ENCODE measurements at places on chromosomes 3 and 15.
A peak's percentile ranks its signal among the peaks of the same experiment; 100 is the strongest.

DNA sequence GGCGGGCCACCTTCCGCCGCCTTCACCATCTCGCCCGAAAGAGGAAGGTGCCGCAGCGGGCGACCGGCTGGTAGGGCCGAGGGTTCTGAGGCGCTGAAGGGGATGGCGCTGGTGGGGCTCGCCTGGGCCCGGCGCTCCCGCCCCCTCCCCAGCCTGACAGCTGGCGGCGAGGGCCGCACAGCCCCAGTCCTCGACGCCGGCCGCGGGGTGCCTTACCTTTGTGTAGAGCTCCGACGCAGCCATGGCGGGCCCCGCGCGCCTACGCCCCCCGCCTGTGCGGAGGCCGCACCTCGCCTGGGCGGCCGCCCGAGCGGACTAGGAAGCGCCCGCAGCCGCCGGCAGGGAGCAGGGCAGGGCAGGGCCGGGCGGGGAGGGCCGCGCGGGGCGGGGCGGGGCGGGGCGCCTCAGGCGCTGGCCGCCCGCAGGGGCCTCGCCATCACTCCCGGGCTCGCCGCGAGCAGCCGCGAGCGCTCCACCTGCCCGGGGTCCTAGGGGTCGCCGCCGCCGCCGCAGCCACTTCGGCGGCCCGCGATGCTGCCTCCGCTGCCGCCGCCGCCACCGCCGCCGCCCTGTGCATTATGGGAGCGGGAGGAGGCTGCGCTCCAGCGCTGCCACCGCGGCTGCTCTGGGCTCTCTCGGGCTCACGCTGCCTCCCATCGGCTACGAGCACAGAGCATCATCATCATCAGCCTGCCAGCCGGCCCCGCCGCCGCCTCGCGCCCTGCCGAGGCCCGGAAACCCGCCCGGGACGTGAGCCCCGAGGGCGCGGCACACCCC, at the start of gene MYO5A:
Gene MYO5A, minus strand, starts transcription at position 317 of the 777 bp plus-strand sequence. Its CDS starts 74 bp downstream, at position 243.
- DNase-seq: peak; percentile 89

- DNase-seq: no peak
Observed at GRCh38 chr3:115134648-115135347, 12.3 kb downstream of the ZBTB20 start.

DNA sequence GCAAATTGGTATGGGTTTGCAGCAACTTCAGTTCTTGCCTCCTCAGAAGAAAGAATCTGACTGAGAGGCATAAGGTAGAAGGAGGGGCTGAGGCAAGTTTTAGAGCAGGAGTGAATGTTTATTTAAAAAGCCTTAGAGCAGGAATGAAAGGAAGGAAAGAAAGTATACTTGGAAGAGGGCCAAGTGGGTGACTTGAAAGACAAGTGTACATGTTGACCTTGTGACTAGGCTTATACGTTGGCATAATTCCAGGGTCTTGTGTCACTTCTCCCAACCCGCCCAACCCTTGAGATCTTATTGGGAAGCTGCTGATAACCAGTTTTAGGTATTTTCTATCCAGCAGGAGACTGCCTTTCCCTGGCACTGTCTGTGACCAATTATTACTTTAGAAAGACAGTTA, 436.9 kb upstream of the ZNF717 start:
- no peak for DNase-seq

GRCh38 chr3:61186030-61186429, 65.2 kb downstream of the FHIT start:
- no peak for DNase-seq

DNA sequence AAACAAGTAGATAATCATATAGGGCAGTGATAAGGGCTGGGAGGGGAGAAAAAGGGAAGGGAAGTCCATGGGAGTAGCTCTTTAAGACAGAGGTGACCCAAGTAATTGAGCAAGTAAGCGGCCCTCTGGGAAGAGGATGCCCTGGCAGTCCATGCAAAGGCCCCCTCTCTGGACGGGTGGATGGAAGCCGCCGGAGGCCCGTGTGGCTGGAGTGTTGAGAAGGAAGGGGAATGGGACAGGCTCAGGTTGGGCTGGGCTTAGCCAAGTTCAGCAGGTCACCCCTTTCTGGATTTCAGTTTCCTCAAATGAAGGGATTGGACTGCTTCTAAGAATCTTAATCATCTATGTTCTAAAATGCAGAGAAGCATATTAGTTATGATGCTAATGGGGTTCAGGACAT, 32.4 kb upstream of the TRPM1 start:
- DNase-seq: no peak

DNA sequence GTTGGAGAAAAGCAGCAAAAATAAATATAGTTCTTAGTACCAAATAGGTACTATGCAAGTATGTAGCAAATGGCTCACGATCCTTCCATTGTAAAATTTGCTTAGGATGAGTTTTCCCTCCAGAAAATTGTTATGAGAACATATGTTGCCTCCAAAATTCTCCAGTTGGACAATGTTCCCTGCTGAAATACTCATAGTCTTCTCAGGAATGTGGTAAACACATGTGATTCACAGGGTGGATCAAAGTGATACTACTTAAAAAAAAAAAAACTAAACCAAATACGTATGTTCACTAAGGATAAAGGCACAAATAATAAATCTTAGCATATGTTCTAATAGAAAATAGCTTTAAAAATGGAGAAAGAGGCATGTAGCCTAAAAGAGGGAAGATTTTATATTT, 84.3 kb upstream of the ZNF385D start:
- DNase-seq: no peak

DNA sequence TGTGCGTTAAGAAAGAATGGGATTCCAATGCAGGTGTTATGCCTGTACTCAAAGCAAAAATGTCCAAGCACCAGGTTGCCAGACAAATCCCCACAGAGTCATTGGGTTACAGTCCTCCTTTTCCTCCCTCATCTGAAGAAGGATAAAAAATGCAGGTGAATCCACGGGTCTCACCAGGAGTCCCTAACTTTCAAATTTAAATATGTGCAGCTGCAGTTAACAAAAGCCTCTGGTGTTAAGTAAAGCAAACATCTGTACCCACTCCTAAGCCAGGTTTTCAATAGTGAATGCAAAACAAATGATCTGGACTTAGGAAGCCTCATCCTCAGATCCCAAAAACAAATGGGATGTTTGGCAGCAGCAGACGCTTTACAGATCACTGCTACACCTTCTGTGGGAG, 70.4 kb upstream of the SETMAR start:
- DNase-seq: no peak

GRCh38 chr3:102512734-102513504, 78.1 kb downstream of the ZPLD1 start:
- DNase-seq: no peak

GRCh38 chr3:187188931-187189330, 8.4 kb upstream of the RTP1 start:
- DNase-seq: no peak

DNA sequence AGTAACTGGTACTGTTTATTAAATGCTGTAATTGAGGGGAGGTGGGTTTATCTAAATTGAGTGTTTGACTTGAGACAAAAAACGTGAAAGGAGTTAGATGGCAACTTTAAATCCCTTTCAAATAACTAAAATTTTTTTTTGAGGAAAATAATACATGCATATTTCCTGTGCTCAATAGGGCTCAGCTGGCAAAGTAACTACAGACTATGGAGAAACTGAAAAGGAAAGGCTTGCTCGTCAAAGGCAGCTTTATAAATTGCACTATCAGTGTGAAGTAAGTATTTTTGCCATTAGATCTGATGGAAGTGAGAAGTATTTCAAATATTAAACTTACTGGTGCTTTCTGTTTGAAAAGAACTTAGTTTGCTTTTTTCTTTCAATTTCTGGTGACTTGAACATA, 72.2 kb downstream of the DZIP3 start:
- DNase-seq: no peak

- no peak for DNase-seq
Observed at GRCh38 chr3:185439745-185440466, 58.9 kb downstream of the TMEM41A start.

GRCh38 chr3:11558002-11558401, 85.7 kb downstream of the VGLL4 start:
- DNase-seq: no peak

- DNase-seq: no peak
Observed at GRCh38 chr3:183131735-183132134, 30.8 kb downstream of the LAMP3 start.

DNA sequence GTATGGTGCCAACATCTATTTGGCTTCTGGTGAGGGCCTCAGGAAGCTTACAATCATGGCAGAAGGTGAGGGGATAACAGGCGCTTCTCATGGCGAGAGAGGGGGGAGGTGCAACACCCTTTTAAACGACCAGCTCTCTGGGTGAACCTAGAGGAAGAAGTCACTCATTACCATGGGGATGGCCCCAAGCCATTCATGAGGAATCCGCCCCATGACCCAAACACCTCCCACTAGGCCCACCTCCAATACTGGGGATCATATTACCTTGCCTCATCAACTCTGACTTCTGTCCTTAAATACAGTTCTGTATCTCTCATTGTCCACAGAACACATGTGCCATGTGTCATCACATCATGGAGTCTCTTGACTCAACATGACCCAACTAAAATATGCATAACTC, 37.5 kb upstream of the CLRN1 start:
- no peak for DNase-seq

- DNase-seq: peak; percentile 17
Observed at GRCh38 chr3:45904931-45905330, 18.6 kb downstream of the CCR9 start.

DNA sequence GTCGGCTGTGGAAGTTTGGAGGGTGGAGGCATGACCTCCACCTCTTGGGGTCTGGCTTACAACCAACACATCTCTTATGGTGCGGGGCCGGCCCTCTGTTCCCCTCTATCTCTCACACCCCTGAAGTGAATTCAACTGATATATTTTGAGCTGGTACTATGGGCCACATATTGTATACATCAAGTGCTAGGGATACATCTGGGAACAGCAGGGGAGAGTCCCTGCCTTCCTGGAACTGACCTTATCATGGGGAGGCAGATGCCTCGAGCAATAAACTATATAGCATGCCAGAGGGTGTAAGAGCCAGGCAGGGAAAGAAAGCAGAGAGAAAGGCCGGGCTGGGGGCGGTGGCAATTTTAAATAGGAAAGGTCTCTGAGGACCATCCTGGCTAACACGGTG, 60.4 kb upstream of the TRPM1 start:
- DNase-seq: no peak

GRCh38 chr3:194880940-194881925, 195.6 kb downstream of the FAM43A start:
- DNase-seq: no peak

DNA sequence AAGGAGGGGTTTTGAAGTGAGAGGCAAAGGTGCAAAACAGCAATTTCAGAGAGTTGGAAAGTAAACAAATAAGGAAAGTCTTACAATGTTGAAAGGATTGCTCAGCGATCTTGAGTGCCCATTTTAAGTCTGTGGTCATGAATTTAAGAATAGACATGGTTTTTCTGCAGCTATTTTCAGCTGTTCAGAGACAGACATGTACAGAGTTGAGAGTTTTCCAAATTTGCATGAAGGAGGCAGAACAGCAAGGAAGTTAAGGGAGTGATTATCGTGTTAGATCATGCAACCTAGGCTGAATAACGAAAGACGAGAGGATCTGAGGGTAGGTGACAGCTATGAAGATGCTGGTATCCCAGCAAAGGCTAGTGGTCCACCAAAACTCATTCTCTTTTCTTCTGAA, 37.2 kb downstream of the DET1 start:
- no peak for DNase-seq

DNA sequence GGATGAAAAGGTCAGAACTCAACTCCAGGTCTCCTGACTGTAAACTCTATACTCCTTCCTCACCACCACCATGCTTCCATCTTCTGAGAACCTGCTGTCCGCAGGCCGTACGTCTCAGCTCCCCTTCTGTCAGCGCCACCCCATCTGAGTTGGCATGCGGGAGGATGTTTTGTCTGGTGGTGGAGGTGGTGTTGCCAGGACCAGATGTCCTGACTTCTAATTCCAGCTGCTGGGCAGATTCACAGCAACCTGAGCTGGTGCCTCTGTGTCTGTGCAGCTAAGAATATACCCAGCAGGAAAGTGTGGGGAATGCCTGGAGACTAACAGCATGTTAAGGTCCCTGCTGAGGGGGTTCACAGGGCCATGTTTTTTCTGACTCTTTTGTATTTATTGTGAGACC, 23.2 kb downstream of the PLA1A start:
- DNase-seq: no peak

DNA sequence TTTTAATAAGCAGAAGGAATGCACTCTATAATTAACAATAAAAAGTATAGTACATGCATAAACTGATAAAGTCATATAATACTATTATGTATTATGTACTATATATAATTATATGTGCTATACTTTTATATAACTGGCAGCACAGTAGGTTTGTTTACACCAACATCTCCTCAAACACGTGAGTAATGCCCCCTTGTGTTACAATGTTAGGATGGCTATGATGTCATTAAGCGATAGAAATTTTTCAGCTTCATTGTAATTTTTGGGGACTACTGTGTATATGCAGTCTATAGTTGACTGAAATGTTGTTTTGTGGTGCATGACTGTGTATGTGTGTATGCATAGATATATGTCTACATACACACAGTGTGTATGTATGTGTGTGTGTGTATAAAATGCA, 100.6 kb downstream of the SLMAP start:
- no peak for DNase-seq

GRCh38 chr3:156160647-156161046, 40.3 kb downstream of the KCNAB1 start:
- no peak for DNase-seq

DNA sequence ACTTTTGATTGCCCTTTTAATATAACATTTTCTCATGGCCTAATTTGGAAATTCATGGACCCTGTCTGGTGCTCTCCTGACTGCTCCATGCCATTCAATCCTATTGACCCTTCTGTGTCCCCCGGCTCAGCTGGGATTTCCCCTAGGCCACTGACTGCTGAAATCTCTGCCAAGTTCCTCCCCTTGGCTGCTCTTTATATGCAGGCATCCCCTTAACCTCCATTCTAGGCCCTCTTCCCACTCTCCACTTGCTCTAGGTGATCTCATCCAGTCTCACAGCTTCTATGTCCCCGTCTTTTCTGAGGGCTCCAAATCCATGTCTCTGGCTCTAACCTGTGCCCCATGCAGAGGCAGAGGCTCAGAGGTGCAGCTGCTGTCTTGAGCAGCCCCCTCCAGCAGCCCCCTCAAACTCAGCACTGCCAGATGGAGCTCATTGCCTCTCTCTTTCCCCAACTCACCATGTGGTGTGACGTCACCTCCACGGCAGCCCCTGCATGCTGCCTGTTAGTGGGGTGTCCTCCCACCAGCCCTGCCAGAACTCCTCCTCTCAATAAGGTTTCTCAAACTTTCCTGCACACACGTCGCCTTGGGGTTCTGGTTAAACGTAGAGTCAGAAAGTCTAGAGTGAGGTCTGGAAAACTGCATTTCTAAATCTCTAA, 6.6 kb downstream of the FSD2 start:
- DNase-seq: no peak

Data from cardiac septum (tissue), 1 donor.